Effector CD4-positive, alpha-beta T cell (primary cell): ENCODE measurements at places on chromosomes 16 and 17.

- no peak for DNase-seq
These were observed 66.3 kb downstream of the BPTF start for GRCh38 chr17:67891481-67892119.

DNA sequence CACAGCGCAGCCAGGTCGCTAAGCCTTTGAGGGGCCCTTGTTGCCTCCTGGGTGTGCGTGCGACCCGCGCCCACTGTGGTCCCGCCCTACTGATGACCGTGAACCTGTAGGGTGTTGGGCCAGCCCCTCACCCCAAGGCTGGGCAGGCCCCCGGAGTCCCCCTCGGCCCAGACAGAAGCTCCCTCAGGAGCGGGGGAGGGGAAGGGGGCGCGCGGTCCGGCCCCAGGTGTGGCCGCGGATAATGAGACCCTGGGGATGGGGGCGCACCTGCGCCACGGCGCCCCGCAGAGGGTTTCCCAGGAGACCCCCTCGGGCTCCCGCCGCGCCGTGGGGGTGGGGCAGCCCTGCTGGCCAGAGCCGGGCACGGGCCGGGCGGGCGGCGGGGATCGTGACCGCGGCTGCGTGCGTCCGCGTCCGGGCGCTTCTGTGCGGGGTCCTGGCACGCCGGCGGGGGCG lies 358 bp upstream of the ARHGDIG start:
- no peak for DNase-seq

- no peak for DNase-seq
These were observed 83.6 kb downstream of the SDK2 start for GRCh38 chr17:73560661-73561060.

DNA sequence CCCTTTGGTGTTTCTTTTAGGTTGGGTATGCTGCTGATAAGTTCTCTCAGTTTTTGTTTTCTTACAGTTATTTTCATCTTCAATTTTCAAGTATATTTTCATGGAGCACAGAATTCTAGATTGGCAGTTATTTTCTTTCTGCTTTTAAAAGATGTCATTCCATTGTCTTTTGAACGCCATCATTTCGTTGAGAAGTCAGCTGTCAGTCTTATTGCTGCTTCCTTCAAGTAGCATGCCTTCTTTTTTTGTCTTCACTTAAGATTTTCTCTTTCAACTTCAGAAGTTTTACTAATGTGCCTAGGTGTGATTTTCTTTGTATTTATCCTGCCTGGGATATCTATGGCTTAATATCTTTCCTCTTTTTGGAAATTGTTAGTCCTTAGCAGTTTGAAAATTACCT lies 262.2 kb upstream of the PMFBP1 start:
- no peak for DNase-seq

DNA sequence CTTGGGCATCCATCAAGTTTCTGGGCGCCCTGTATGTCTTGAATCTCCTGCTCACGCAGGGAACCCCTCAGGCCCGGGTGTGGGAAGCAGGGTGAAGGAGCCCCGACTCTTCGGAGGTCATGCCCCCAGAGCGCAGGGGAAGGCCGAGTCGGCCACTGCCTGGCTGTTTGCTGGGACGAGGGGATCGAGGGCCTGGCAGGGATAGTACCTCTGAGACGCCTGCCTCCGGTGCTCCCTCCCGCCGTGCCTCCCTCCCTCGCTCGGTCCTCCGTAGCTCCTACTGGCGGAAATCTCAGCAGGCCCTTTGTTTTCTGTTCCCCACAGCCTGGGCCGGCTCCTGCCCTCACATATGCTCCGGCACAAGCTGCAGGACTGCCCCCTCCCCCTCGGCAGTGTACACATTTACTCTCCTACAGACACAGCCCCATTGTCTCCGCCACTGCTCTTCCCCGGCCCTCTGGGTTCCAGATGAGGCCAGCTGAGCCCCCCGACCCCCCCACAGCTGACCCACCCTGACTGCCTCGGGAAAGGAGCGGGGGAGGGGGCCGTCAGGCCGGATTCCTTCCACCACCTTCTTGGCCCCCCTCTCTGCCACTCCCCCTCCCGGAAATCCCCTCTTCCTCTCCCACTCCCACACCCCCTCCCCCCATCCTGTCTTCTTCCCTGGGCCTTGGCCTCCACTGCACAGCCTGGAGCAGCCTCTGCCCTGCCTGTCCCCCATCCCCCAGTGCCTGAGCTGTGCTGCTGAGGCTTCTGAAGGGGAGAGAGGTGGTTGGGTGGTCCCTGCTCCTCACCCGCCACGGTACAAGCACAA lies 1.4 kb downstream of the TRAF4 start:
- no peak for DNase-seq

- DNase-seq: no peak
These were observed 1.1 kb upstream of the PLEKHG4 start for GRCh38 chr16:67277999-67278772.

DNA sequence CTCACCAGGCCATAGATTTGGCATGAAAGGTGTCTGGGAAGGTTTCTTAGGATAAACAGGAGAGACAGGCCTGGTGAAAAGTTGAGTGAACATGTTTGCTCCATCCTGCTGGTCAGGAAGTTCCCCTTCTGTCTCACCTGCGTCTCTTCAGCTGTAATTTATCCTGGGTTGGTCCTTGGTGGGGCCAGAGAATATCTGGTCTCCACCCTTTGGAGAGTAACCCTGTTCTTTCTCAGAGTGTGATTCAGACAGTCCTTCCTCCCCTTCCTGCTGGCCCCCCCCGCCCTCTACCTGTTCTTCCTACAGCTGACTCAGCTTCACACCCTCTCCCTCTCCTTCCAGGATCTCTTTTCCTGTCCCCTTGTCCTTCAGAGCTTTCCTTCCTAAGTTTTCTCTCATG lies 17.1 kb downstream of the MINK1 start:
- DNase-seq: no peak

- DNase-seq: no peak
These were observed 27.1 kb downstream of the SLC13A5 start for GRCh38 chr17:6686026-6686425.

- no peak for DNase-seq
These were observed 62.1 kb downstream of the MYO1D start for GRCh38 chr17:32814836-32815235.

- DNase-seq: no peak
These were observed 8.5 kb upstream of the P2RX1 start for GRCh38 chr17:3924512-3925350.

GRCh38 chr17:50630524-50631194 lies 4.0 kb upstream of the ABCC3 start:
- DNase-seq: peak; percentile 38

GRCh38 chr16:87496447-87496801 lies 3.6 kb upstream of the ZCCHC14 start:
- no peak for DNase-seq

DNA sequence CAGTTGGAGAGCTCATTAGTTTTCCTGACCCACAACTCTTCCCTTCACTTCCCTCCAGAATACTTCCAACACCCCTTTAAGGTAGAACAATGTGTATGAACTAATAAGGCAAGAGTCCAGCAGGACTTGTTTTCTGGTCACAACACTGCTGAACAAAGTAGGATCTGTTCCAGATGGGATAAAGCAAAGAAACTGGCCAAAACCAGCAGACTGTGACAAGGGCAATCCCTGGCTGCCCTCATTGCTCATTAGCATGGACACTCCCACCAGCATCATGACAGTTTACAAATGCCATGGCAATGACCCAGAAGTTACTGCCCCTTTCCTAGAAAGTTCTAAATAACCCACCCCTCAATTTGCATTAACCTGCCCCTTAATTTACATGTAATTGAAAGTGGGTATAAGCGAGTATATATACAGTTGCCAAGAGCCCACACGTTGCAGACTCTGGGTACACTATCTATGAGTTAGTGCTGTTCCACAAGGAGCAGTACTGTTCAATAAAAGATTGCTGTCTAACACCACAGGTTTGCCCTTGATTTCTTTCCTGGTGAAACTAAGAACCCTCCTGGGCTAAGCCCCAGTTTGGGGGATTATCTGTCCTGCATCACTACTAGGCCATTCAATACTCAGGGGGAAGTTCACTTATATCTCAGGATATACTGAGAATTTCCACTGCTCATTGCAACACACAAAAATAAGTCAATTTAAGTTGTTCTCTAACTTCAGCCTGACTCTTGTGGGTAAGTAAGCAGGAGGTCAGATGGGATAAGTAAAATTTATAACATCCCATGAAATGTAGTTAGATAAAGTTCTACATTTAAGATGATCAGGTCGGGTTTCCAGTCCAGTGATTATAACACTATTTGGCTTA lies 82.3 kb downstream of the SSH2 start:
- no peak for DNase-seq

- no peak for DNase-seq
These were observed 179.2 kb downstream of the IRF8 start for GRCh38 chr16:86078121-86078600.

DNA sequence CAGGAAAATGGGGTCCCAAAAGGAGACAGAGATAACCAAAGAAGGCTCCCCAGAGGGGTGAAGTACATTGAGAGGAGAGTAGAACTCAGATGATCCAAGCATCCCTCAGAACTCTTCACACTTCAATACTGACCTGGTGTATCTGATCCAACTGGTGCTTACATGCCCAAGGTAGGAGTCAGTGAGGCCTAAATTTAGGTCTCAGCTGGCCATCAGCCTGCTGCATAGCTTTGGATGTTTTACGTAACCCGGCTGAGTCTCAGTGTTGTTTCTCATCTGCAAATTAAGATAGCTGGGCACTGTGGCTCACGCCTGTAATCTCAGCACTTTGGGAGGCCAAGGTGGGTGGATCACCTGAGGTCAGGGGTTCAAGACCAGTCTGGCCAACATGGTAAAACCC lies 11.6 kb upstream of the GOSR2 start:
- DNase-seq: no peak

GRCh38 chr17:44359458-44360143 lies 4.1 kb downstream of the FAM171A2 start:
- no peak for DNase-seq

GRCh38 chr17:72110942-72111318 lies 9.9 kb upstream of the SOX9 start:
- no peak for DNase-seq

DNA sequence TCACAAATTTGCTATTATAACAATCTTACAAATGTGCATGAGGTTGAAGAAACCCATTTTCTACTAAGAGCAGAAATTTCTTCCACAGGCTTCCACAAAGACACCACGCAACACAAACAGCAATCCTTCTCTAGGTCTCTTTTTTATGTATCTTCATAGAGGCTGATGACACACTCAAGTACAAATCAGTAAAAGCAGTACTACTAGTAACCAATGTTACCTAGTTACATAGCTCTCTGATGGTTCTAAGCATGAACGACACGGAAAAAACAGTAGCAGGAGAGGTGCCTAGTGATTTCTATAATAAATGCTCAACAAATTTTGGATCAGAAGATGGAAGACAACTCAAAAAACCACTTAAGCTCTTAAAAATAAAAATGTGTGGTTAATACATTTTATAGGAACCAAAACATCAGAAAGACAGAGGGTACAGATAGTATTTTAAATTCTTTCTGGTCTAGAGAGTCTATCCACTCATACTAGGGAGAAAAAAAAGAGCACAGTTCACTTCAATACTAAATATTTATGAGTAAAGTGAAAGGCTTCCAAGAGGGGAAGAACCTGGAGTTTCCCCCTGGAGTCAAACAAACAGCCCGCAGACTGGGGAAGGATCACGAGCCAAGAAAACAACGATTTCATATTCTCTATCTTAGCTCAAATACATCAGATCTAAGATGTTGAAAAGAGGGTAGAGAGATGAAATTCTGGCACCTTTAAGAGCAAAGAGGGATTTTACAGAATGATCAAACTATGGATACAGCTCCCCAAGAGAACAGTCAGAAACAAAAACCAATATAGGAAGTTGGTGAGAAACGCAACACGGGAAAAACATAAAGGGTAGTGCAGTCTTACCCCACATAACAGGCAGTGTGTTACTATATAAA lies 40.2 kb downstream of the SMG6 start:
- no peak for DNase-seq

DNA sequence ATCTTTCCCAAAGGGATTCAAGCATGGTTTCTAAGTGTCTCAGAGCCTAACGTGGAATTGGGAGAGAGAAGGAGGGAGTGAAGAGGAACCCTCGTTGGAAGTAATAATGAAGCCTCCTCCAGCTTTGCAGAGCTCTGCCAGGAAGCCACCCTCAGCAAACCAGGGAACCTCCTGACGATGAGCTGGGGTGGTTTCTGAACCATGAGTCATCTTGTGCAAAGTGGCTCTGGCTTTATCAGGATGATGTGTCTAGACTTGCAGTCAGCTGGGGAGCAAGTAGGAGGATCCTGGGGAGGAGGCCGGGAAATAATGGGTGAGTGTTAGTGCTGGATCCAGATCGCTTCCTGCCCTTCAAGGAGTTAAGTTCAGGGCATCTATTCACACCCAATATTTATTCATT lies 191.7 kb upstream of the RBFOX1 start:
- no peak for DNase-seq

GRCh38 chr17:75245011-75245410 lies 16.4 kb downstream of the GGA3 start:
- DNase-seq: no peak

DNA sequence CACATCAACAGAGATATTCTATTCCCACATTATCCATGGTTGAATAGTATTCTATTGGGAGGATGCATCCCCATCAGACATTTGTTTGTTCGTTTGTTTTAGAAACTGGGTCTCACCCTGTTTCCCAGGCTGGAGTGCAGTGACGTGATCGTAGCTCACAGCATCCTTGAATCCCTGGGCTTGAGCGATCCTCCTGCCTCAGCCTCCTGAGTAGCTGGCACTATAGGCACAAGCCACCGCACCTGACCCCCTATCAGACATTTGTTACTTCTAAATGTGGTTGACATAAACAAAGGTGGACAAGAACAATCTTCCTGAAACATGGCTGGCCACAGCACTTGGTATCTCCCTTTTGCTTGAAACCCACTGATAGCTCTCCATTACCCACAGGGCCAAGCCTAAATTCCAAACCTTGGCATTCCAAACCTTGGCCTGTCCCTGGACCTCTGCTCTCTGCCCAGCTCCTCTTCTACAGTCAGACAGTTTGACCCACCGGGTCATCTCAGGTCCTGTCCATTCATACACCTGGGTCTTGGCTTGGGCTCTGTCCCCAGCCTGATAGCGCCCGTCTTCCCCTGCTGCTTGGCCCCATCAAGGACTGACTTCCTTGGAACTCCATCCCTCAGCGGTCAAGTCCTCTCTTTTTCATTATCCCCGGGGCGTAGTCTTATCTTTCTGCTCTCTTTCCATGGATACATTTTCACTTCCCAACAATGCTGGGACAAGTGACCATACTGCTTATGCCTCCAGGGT lies 1.5 kb upstream of the PRR29 start:
- no peak for DNase-seq

DNA sequence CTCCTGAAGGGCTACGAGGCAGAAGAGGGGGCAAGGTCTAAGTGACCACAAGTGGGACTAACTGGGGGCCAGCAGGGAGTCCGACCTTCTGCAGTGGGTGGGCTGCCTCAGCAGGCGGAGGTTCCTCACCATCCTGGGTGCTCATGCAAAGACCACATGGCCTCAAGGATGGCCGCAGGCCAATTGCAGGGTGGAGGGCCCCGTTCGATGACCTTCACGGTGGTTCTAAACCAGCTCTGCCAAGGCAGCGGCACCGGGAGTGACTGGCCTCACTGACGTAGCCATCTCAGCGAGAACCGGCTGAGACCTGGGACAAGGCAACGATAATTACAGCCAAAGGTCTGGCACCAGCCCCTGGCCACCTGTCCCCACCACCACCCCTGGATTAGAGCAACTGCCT lies 5.7 kb downstream of the SMIM5 start:
- no peak for DNase-seq

GRCh38 chr16:66701516-66701915 lies 5.0 kb upstream of the CMTM4 start:
- DNase-seq: no peak

- no peak for DNase-seq
These were observed 109.0 kb downstream of the RAP1GAP2 start for GRCh38 chr17:2905269-2905668.

GRCh38 chr17:57726213-57726790 lies 18.8 kb downstream of the CCDC182 start:
- no peak for DNase-seq

GRCh38 chr17:56018211-56018610 lies 135.1 kb upstream of the ANKFN1 start:
- DNase-seq: no peak
